ENCODE measurements at places on chromosomes 1 and 21.

GRCh38 chr1:231776010-231776756 lies 149.6 kb downstream of the DISC1 start:
- DNase-seq = no peak

- DNase-seq = no peak
These were observed 15.4 kb upstream of the ADAR start for GRCh38 chr1:154623358-154623757.

GRCh38 chr1:208090388-208091301 lies 153.5 kb downstream of the PLXNA2 start:
- no peak for DNase-seq

DNA sequence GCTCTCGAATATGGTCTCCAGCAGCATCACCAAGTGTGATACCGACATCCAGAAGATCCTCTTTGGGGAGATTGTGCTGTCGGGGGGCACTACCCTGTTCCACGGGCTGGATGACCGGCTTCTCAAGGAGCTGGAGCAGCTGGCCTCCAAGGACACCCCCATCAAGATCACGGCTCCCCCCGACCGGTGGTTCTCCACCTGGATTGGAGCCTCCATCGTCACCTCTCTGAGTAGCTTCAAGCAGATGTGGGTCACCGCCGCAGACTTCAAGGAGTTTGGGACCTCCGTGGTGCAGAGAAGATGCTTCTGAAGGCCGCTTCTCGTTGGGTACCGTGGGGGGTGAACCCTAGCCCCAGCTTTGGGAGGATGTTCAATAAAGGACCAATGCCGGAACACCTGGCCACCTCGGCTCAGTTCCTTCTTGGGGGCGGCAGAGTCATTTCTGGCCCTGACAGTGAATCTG lies 1.3 kb downstream of the ACTRT2 start:
- no peak for DNase-seq

DNA sequence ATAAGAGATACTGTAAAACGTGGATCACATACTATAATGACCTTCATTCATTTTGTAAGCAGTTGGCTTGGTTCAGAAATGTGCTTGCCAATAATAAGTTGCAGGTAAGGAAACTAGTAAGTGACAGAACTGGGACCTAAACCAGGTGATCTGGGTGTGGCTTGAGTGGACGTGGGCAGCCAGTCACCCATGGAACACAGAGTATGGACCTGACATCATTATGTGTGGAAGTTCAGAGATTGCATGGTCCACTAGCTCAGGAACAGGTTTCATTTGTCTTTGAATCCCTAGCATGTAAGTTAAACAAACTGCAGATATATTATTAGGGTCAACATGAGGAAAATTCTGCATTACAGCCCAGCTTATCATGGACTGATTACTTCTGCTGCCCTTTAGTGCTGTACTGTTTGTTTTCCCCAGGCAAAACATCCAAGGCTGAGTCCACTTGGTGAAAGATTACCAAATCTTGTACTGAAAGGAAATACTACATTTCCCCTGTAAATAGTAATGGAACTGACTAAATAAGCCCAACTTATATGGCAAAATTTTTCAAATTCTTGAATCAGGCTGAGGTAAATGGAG lies 327.3 kb upstream of the SGIP1 start:
- no peak for DNase-seq

DNA sequence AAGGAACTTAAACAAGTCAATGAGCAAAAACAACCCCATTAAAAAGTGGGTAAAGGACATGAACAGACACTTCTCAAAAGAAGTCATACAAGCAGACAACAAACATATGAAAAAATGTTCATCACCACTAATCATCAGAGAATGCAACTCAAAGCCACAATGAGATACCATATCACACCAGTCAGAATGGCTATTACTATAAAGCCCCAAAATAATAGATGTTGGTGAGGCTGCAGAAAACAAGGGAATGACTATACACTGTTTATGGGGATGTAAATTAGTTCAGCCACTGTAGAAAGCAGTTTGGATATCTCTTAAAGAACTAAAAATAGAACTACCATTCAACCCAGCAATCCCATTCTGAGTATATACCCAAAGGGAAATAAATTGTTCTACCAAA lies 51.2 kb downstream of the MRPL39 start:
- DNase-seq = no peak

- no peak for DNase-seq
These were observed 749 bp upstream of the LRIG2 start for GRCh38 chr1:113072141-113072756.

- no peak for DNase-seq
These were observed 876.1 kb upstream of the B3GALT2 start for GRCh38 chr1:194062526-194062925.

- no peak for DNase-seq
These were observed 75.0 kb downstream of the RWDD3 start for GRCh38 chr1:95309031-95309471.

GRCh38 chr1:201326710-201327109 lies 43.4 kb downstream of the PKP1 start:
- no peak for DNase-seq

DNA sequence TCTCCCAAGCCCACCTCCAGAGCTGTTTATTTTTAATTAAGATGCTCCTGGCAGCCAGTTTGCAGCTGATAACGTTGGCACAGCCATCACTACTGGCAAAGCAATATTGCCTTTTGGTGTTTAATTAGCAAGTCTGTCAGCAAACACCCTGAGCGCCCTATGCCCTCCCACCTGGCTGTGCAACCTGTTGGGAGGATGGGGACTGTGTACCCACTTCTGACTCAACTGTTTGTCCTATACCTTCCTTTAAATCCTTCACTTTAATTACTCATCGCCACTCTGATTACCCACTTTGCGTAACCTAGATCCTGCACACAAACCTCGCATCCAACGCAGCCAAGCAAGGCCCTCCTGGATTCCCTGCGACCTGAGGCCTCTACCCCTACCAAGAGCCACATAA lies 67.1 kb downstream of the BCAR3 start:
- no peak for DNase-seq

DNA sequence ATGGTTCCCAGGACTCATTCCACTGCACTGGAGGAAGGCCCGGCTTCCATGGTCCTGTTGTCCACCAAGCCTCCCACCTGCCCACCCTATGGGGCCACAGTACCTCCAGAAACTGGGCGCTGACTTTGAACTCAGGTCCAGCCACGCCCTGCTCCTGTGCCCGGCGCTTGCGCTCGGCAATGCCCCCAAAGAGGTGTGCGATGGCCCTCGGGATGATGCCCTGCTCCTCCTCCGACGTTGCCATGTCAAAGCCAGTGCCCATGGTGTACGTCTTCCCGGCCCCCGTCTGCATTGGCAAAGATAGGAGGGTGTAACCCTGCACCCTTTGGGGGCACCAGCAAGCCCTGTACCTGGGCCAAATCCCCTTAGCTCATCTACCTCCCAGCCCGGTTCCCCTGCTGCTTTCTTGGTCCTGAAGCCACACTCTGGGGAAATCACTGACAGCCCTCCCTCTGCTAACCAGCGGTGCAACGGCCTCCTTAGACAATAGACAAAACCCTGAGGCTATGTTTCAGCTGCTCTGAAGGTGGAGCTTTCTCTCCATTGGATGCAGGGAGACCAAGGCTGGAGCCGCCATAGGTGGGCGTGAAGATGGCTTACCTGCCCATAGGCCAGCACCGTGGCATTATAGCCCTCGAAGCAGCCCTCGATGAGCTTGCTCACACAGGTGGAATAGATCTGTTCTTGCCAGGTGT lies 14.7 kb downstream of the KIF21B start:
- no peak for DNase-seq

- DNase-seq = no peak
These were observed 118.2 kb upstream of the ADGRL4 start for GRCh38 chr1:79124756-79125155.

DNA sequence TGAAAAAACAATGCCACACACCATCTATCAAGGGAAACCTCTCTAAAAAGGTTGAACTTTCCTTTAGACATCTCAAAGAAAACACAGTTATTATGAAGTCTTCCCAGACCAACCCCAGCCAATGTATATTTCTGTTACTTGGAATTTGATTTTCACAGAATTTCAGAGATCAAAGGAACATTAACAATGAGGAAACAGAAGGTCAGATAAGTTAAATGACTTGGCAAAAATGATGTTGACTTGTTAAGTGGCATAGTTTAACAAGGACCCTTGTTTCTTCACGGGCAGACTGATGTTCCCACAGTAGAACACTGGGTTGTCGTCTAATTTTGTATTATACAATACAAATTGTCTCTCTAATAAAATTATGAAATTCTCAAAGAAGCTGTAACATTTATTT lies 29.0 kb downstream of the NME7 start:
- no peak for DNase-seq

DNA sequence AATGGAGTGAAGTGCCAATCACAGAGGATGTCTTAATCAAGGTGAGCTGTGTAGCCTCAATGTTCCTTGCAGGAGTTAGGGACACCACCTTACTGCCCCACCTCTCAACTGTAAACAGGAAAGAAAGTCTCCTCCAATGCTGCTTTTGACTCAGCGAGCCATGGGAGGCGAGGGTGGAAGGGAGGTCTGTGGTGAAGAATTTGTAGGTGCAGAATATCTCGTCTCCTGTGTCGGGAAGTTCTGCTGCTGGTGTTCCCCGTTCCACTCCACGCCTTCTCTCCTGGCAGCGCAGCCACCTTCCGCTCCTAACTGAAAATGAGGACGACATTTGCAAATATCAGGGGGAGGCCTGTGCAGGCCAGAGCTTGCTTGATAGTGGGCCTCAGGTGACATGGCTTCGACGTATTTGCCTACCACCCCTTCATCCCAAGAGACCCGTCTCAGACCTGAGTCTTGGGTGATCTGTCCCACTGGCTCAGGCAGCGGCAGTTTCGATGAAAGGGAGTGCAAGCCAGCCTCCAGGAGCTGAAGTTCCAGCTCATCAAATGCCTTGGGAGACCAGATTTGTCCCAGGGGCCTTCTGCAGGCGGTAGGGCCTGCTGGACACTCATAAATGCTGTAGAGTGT lies 368.3 kb upstream of the C1orf174 start:
- no peak for DNase-seq

DNA sequence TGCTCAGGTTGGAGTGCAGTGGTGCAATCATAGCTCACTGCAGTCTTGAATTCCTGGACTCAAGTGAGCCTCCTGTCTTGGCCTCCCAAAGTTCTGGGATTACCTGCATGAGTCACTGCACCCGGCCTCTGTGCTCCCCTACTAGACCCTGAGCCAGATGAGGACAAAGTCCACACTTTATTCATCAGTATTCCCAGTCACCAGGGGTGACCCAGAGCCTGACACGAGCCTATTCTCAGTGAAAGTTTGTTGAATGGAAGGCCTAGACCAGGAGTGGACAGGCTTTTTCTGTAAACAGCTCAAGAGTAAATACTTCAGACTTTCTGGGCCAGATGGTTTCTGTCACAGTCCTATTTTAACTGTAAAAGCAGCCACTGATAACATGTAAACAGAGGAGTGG lies 68.2 kb downstream of the MAB21L3 start:
- no peak for DNase-seq

DNA sequence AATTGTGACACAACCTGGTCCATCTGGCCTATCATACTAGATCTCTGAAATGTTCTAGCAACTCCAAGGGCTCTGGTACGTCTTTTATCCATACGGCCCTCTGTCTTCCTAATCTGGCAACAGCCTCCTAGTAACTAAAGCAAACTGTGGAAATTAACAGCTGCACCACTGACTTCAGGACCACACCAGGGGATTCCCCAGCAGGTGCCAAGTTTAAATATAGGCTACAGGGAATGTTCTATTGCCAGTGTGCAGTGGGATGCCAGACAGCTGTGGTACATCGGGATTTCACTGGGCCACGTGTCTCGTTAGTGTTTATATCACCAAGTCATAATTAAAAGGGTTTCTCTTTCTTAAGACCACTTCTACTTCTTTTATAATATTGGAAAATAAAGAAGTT lies 94.3 kb downstream of the RGS2 start:
- no peak for DNase-seq

DNA sequence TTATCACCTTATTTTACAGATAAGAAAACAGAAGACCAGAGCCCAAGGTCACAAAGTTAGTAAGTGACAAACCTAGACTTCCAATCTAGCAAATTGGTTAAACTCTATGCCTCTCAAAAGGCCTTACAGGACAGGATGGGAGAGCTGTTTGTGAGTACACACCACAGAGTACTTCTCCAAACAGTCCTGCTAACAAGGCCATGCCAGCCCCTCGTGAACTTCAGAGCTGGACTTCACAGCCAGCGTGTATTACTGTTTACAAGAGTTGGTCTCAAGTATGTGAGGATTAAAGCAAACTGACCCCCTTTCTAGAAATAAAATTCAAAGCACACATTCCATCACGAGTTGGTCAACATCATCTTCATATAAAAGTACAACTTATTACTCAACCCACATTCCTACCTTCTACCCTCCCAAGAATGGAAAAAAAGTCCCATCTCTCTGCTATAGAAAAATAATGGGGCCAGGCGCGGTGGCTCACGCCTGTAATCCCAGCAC lies 19.8 kb upstream of the UBR4 start:
- no peak for DNase-seq

DNA sequence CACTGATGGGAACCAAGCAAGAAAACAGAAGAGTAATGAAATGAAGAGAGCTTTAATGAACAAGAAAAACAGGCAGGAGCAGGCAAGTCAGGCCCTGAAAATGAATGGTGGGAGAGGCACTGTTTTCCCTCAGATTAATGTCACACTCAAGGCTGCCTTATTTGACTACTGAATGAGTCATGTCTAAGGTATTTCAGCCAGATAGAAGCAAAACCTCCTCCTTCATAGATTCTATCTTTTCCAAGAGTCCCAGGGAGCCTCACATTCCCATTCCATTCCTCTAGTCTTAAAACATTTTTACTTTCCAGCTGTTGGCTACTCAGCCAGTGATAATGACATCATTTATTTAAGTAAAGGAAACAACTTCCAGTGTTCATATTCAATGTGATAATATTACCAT lies 228.4 kb upstream of the NRIP1 start:
- DNase-seq = no peak

GRCh38 chr21:41877901-41878830 lies 978 bp downstream of the PRDM15 start:
- no peak for DNase-seq

DNA sequence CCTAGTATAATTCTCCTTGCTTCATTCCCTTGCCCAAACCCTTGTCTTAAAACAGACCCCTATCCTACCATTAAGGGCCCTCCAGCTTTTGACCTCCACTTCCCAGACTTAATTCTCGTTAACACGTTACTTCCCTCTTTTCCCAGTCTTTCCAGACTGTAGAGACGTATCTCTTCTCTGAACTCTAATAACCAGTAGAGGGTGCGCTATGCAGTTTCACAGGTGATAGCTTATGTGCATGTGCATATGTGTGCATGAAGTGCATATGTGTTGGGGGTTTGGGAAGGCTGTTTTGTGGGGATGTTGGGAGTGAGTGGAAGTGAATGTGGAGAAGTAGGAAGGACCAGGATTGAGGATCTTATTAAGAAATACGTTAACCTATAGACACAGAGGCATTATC lies 78.1 kb upstream of the CCDC190 start:
- no peak for DNase-seq

- DNase-seq = no peak
These were observed 51.1 kb downstream of the GLUL start for GRCh38 chr1:182340233-182341058.

- no peak for DNase-seq
These were observed 190.7 kb upstream of the KIAA0040 start for GRCh38 chr1:175383239-175383638.

GRCh38 chr1:199759268-199759730 lies 268.2 kb upstream of the NR5A2 start:
- DNase-seq = no peak

GRCh38 chr1:200226268-200226968 lies 183.4 kb downstream of the ZNF281 start:
- DNase-seq = no peak
